Caco-2 (cell line): ENCODE measurements at places on chromosomes 16 and 17. TPM values are rescaled to one million over a fixed set of nuclear protein-coding genes. Genes with fewer than 3 reads are reported as not detected.
A peak's percentile ranks its signal among the peaks of the same experiment; 100 is the strongest.

DNA sequence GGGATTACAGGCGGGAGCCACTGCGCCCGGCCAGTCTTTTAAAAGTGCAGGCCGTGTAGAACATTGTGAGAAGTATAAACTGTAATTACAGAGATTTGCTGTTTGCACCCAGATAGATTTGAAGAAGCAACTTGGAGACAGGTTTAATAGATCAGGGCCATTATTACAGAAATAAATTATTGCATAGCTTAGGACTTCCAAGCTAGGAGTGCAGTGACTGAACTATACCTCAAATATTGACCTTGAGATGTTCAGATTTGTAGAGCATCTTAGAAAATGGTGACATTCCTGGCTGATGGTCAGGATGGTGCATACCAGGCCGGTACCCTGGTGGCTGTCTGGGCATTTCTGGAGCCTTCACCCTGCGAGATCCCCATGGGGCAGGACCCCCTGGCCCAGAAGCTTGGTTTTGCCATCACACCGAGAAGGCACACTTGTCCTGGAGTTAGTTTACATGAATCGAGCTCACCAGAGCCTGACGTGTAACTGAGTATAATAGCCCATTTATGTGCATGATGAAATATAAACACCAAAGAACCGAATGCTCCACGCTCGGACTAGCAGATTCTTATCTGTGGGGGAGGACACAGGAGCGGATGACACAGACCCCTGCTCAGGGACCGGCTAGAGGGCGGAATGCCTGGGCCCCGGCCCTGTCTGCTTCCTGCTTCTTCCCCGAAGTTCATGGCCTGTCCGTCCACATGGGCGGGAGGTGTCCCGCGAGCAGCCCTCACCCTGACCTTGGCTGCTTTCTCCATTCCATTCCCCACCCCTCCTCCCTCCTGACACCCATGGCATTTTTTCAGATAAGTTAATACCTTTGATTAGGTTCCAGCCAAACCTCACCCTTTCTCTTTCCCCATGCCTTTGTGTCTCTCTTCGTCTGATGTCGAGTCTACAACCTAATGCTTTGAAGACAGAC, 32.1 kb downstream of the CCDC40 start:
- no peaks in the 10 kb centered on the region for H3K27me3 ChIP-seq
- DNase-seq, result peak; percentile 46
- 0 out of 2 replicates have a peak, but pooled peaks cover 9% of the 10 kb centered on the region for H3K4me1 ChIP-seq
- H3K4me3 ChIP-seq, result no peak overlapping the region
- H3K27ac ChIP-seq, result no peak overlapping the region
- no peaks in the 10 kb centered on the region for H3K36me3 ChIP-seq

DNA sequence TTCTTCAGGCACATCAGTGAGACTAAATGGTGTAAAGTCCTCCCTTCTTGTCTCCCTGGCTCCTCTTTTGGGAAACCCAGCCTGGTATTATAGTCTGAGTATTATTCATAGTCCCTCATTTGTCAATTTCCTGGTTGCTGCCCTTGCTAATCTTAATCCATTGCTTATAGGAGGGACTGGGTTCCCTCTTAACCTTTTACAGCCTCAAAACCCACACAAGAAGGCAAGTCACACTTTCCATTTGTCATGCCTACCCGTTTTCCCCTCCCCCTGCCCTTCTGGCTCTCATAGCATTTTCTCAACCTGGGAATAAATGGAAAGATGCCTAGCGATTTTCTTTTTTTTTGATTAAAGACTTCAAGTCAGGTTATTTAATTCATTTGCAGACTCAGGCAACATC, 124.8 kb downstream of the MAP2K6 start:
- DNase-seq, result no peak
- H3K27me3 ChIP-seq, result no peaks in the 10 kb centered on the region
- no peak overlapping the region for H3K27ac ChIP-seq
- H3K4me3 ChIP-seq, result no peak overlapping the region

DNA sequence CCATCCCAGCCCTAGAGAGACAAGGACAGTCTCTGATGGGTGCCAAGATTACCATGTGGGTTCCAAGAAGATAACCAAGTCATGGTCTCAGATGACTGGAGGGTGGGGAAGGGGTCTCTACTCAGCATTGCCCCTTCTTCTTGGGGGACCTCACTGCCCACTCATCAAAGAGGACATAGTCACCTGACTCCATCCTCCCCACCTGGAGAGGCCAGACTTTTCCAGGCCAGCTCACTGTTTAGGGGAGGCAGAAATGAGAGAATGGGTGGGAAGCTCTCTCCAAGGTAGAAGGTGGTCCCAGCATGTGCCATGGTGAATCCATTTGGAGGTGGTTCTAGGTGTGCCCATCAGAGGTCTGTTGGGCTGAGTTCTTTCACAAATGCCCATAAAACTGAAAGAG, 20.7 kb upstream of the IL21R start:
- H3K27ac ChIP-seq, result no peak overlapping the region
- no peaks in the 10 kb centered on the region for H3K27me3 ChIP-seq
- no peaks in the 10 kb centered on the region for H3K36me3 ChIP-seq
- no peak for DNase-seq
- no peak overlapping the region for H3K4me3 ChIP-seq

- DNase-seq, result no peak
- no peaks in the 10 kb centered on the region for H3K27me3 ChIP-seq
- H3K4me1 ChIP-seq, result no peaks in the 10 kb centered on the region
- no peak overlapping the region for H3K4me3 ChIP-seq
These were observed 390.6 kb downstream of the HAPSTR1 start for GRCh38 chr16:9481747-9482730.

DNA sequence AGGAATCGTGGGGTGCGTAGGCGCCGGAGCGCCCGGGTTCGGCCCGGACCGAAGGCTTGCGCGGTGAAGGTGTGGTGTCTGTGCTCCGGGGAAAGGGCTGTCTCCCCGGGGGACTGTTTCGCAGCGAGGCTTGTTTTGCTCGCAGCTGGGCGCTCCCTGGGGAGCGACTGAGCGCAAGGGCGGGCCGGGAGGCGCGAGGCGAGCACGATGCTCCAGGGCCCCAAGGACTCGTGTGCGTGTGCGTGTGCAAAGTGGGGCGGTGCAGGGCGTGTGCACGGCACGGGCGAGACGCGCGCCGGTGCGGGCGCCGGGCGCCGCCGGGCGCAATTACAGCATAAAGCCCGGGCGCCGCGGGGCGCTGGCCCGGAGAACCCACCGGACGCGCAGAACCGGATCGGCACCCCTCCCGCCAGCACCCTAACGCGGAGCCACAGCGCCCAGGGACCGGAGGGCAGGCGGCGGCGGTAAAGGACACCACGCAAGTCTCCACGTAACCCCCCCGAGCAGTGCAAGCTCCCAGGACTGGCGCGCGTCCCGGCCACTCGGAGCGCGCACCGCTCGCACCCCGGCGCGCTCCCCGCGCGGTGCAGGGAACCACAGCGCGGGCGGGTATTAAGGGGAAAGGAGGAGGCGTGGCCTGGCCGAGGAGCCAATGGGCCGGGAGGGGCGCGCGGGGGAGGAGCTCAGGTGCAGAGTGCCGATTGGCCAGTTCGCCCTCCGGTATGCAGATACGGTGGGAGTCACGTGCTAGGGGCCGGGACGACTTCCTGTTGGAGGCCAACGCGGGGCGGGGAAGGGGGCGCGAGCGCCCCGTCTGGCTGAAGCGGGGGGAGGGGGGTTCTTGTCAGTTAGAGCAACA, at the start of gene TNRC6C:
Gene TNRC6C (plus strand): TSS at position 847 of the 859 bp plus-strand sequence. CDS start 45,504 bp downstream, outside the sequence.
- DNase-seq, result peak; percentile 100
- H3K4me1 ChIP-seq, result peaks cover 3% of the 10 kb centered on the region
- H3K27me3 ChIP-seq, result no peaks in the 10 kb centered on the region
- H3K36me3 ChIP-seq, result no peaks in the 10 kb centered on the region

GRCh38 chr17:44604768-44605485, 47.6 kb downstream of the FZD2 start:
- no peaks in the 10 kb centered on the region for H3K27me3 ChIP-seq
- no peak overlapping the region for H3K27ac ChIP-seq
- DNase-seq, result no peak
- no peaks in the 10 kb centered on the region for H3K36me3 ChIP-seq
- peaks cover 43% of the 10 kb centered on the region for H3K4me1 ChIP-seq
- no peak overlapping the region for H3K4me3 ChIP-seq

GRCh38 chr16:81797443-81797842, 18.4 kb downstream of the PLCG2 start:
- no peak overlapping the region for H3K27ac ChIP-seq
- H3K4me3 ChIP-seq, result no peak overlapping the region
- H3K4me1 ChIP-seq, result no peaks in the 10 kb centered on the region
- DNase-seq, result no peak

DNA sequence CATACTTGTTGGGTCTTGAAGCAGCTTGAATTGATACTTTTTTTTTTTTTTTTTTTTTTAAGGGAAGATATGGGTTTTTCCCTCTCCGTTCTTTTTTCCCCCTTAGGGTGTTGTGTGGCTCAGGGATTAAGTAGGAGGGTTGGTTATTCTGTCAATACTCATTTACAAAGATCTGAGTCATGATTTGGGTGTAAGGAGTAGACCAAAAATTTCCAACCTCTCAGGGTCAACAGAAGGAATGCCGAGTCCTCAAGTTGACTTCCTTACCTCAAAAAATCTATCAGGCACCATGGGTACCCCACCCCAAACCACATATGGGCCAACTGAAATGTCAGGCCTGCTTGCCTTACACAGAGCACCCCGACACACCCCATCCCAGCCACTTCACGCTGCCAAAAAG, 230.5 kb downstream of the CCDC182 start:
- no peaks in the 10 kb centered on the region for H3K27me3 ChIP-seq
- H3K4me1 ChIP-seq, result peaks cover 44% of the 10 kb centered on the region
- no peak overlapping the region for H3K4me3 ChIP-seq
- H3K27ac ChIP-seq, result no peak overlapping the region
- H3K36me3 ChIP-seq, result no peaks in the 10 kb centered on the region

- DNase-seq, result peak; percentile 38
- peaks cover 30% of the 10 kb centered on the region for H3K4me1 ChIP-seq
- H3K27ac ChIP-seq, result peak overlapping the region; percentile 91
- no peak overlapping the region for H3K4me3 ChIP-seq
- H3K27me3 ChIP-seq, result no peaks in the 10 kb centered on the region
- peaks cover 6% of the 10 kb centered on the region for H3K36me3 ChIP-seq
These were observed 2.1 kb downstream of the DHRS11 start for GRCh38 chr17:36593656-36594316.

GRCh38 chr17:45129940-45130680, 2.2 kb downstream of the PLCD3 start:
- peaks cover 49% of the 10 kb centered on the region for H3K4me1 ChIP-seq
- DNase-seq, result peak; percentile 82
- H3K36me3 ChIP-seq, result no peaks in the 10 kb centered on the region; the same call in 1 of the 2 replicates
- no peak overlapping the region for H3K4me3 ChIP-seq
- peak overlapping the region; percentile 58 for H3K27ac ChIP-seq

- no peak overlapping the region for H3K4me3 ChIP-seq
- H3K27me3 ChIP-seq, result no peaks in the 10 kb centered on the region
- no peak overlapping the region for H3K27ac ChIP-seq
- no peaks in the 10 kb centered on the region for H3K36me3 ChIP-seq
- no peak for DNase-seq
- no peaks in the 10 kb centered on the region for H3K4me1 ChIP-seq
These were observed 82.1 kb upstream of the ELAC2 start for GRCh38 chr17:13099926-13100325.

- H3K36me3 ChIP-seq, result no peaks in the 10 kb centered on the region
- no peak for DNase-seq
- H3K4me1 ChIP-seq, result peaks cover 3% of the 10 kb centered on the region; the same call in 1 of the 2 replicates
- no peak overlapping the region for H3K27ac ChIP-seq
These were observed 4.2 kb upstream of the RDM1 start for GRCh38 chr17:35934760-35935159.

GRCh38 chr16:5850632-5851392, 753.2 kb upstream of the EEF2KMT start:
- H3K36me3 ChIP-seq, result no peaks in the 10 kb centered on the region
- no peak for DNase-seq
- no peak overlapping the region for H3K4me3 ChIP-seq
- no peak overlapping the region for H3K27ac ChIP-seq
- no peaks in the 10 kb centered on the region for H3K4me1 ChIP-seq
- H3K27me3 ChIP-seq, result no peaks in the 10 kb centered on the region

GRCh38 chr16:79869304-79870015, 268.9 kb upstream of the MAF start:
- no peaks in the 10 kb centered on the region for H3K27me3 ChIP-seq
- no peak overlapping the region for H3K27ac ChIP-seq

- H3K36me3 ChIP-seq, result no peaks in the 10 kb centered on the region
- DNase-seq, result no peak
These were observed 3.5 kb downstream of the CLTC start for GRCh38 chr17:59623151-59623550.

- DNase-seq, result no peak
- no peak overlapping the region for H3K27ac ChIP-seq
- no peaks in the 10 kb centered on the region for H3K27me3 ChIP-seq
- no peaks in the 10 kb centered on the region for H3K36me3 ChIP-seq
- no peak overlapping the region for H3K4me3 ChIP-seq
These were observed 86.5 kb downstream of the MYH13 start for GRCh38 chr17:10286324-10286723.

- no peaks in the 10 kb centered on the region for H3K4me1 ChIP-seq
- peaks cover 8% of the 10 kb centered on the region for H3K36me3 ChIP-seq
- no peak for DNase-seq
- H3K27ac ChIP-seq, result peak overlapping the region; percentile 17
- H3K4me3 ChIP-seq, result no peak overlapping the region
- no peaks in the 10 kb centered on the region for H3K27me3 ChIP-seq
These were observed 29.7 kb downstream of the FANCA start for GRCh38 chr16:89786474-89787364.

DNA sequence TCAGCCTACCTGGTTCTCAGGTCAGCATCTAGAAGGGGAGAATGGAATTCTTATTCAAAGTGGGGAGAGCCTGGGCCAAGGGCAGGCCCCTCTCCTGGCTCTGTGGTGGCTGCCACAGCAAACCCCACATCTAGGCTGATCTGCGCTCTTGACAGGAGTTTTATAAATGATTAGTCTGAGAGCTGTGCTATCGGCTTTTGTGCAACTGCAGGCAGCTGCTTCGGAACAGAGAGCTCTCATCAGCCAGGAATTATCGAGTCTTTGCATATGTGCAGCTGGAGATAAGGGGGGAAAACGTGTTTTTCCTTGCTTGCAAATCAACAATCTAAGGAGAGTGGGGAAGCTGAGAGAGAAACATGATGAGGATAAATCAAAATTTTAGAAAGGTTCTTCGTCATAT, 91.7 kb downstream of the HS3ST3A1 start:
- no peak overlapping the region for H3K4me3 ChIP-seq
- H3K36me3 ChIP-seq, result no peaks in the 10 kb centered on the region
- no peaks in the 10 kb centered on the region for H3K4me1 ChIP-seq
- no peak overlapping the region for H3K27ac ChIP-seq
- H3K27me3 ChIP-seq, result no peaks in the 10 kb centered on the region

- H3K27ac ChIP-seq, result no peak within 1 kb of the TSS
- H3K36me3 ChIP-seq, result no peaks in the 10 kb centered on the region
- H3K27me3 ChIP-seq, result peaks cover 1% of the 10 kb centered on the region
- peak within 1 kb of the TSS; percentile 30 for H3K4me3 ChIP-seq
These were observed at the start of gene DOC2B for GRCh38 chr17:181245-182049. Gene DOC2B, minus strand, starts transcription at chr17:181650. Its CDS starts 171 bp downstream, at chr17:181479.

- 0 out of 2 replicates have a peak, but pooled peaks cover 2% of the 10 kb centered on the region for H3K27me3 ChIP-seq
- no peak overlapping the region for H3K27ac ChIP-seq
- H3K4me3 ChIP-seq, result no peak overlapping the region
- no peaks in the 10 kb centered on the region for H3K36me3 ChIP-seq
- no peaks in the 10 kb centered on the region for H3K4me1 ChIP-seq
These were observed 68.3 kb downstream of the SNX11 start for GRCh38 chr17:48175692-48176470.

- H3K27ac ChIP-seq, result no peak overlapping the region
- H3K27me3 ChIP-seq, result no peaks in the 10 kb centered on the region
- peaks cover 3% of the 10 kb centered on the region for H3K36me3 ChIP-seq
- H3K4me3 ChIP-seq, result no peak overlapping the region
- no peaks in the 10 kb centered on the region for H3K4me1 ChIP-seq
- DNase-seq, result no peak
These were observed 43.1 kb upstream of the GSG1L start for GRCh38 chr16:28106467-28107215.

EFNB3 gene
- total RNA-seq, result 4.1 and 5.1 TPM in 2 replicates

NOXO1 gene
- 0.35 and 1.1 TPM in 2 replicates for total RNA-seq

MT1E gene
- total RNA-seq, result 0.56 and 2.0 TPM in 2 replicates

HAGHL gene
- total RNA-seq, result 6.8 and 9.7 TPM in 2 replicates

ACLY gene
- total RNA-seq, result 246 and 252 TPM in 2 replicates

ITGAD gene
- total RNA-seq, result not detected in 2 replicates

KRTAP9-4 gene
- total RNA-seq, result not detected in 2 replicates

IRF8 gene
- 29.5 and 31.7 TPM in 2 replicates for total RNA-seq

C17orf113 gene
- 3.8 and 4.7 TPM in 2 replicates for total RNA-seq
